ENCODE measurements at places on chromosomes 11 and 22. TPM values are rescaled to one million over a fixed set of nuclear protein-coding genes. Genes with fewer than 3 reads are reported as not detected.
A peak's percentile ranks its signal among the peaks of the same experiment; 100 is the strongest.

DNA sequence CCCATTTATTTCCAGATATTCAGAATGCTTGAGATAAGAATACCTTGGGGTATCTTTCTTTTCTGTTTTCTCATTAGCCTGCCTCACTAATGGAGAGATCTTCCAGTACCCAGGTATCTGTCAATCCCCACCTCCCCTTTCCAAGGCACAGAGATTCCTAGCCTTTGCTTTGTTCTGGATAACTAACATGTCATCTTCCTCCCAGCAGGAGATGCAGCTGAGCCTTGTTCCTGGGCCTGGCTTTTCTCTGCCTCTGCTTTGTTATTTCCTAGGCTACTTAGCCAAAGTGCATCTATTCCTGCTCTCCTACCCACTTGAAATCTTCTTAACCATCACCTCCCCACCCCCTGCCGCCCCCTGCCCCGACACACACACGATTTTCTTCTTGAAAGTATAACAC lies 297.1 kb downstream of the NELL1 start:
- H3K36me3 ChIP-seq, result no peaks in the 10 kb centered on the region
- no peaks in the 10 kb centered on the region for H3K4me1 ChIP-seq
- H3K27me3 ChIP-seq, result no peaks in the 10 kb centered on the region
- no peak for DNase-seq
- no peak overlapping the region for H3K4me3 ChIP-seq

GRCh38 chr11:107651672-107652071 lies 60.2 kb downstream of the SLN start:
- H3K4me3 ChIP-seq, result no peak overlapping the region
- no peaks in the 10 kb centered on the region for H3K4me1 ChIP-seq
- no peaks in the 10 kb centered on the region for H3K36me3 ChIP-seq
- DNase-seq, result no peak
- H3K27ac ChIP-seq, result no peak overlapping the region

DNA sequence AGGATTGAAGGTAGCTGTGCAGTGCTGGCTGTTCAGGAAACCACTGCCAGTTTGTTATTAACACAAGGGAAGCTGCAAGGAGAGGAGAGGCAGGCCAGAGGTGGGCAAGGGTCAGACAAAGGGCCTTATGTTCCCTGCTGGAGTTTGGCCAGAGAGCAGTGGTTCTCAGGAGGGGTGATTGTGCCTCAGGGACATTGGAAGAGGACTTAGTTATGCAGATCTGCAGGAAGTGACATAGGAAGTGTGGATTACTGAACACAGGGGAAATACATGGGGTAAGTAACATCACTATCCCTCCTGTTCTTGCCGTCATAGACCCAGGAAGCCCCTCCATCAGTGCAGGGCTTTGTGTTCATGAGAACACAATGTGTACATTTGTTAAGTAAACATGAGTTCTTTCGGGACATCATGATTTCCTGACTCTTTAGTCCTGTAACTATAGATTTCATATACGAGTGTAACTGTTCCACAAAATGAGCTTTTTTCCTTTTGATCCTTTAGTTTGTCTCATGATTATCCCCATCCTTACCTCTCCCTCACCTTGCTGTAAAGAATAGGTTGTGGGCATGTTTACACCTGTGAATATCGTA lies 5.9 kb downstream of the SRRD start:
- no peak overlapping the region for H3K4me3 ChIP-seq
- H3K27me3 ChIP-seq, result no peaks in the 10 kb centered on the region
- H3K36me3 ChIP-seq, result peaks cover 13% of the 10 kb centered on the region

DNA sequence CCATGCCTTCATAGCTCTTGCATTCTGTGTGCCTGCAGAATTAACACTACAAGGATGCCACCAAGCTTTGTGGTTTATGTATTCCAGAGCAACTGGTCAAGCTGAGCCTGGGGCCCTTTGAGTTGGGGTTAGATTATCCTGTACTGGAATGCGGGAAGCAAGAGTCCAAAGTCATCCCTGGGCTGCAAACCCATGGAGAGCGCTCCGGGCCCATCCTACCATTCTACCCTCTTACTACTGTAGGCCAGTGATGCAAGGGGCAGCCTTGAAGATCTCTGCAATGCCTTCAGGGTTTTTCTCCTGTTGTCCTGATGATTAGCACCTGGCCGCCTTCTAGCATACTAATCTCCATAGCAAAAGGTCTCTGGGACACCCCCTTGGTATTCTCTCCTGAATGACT lies 51.3 kb downstream of the TUG1 start:
- H3K36me3 ChIP-seq, result no peaks in the 10 kb centered on the region
- no peak overlapping the region for H3K4me3 ChIP-seq
- DNase-seq, result no peak
- H3K4me1 ChIP-seq, result no peaks in the 10 kb centered on the region
- no peak overlapping the region for H3K27ac ChIP-seq

- peaks cover under 1% of the 10 kb centered on the region for H3K36me3 ChIP-seq
- peak overlapping the region; percentile 49 for H3K27ac ChIP-seq
- no peak for DNase-seq
- peaks cover 55% of the 10 kb centered on the region for H3K4me1 ChIP-seq
Measured at GRCh38 chr11:61102667-61103571, 630 bp downstream of the CD5 start.

DNA sequence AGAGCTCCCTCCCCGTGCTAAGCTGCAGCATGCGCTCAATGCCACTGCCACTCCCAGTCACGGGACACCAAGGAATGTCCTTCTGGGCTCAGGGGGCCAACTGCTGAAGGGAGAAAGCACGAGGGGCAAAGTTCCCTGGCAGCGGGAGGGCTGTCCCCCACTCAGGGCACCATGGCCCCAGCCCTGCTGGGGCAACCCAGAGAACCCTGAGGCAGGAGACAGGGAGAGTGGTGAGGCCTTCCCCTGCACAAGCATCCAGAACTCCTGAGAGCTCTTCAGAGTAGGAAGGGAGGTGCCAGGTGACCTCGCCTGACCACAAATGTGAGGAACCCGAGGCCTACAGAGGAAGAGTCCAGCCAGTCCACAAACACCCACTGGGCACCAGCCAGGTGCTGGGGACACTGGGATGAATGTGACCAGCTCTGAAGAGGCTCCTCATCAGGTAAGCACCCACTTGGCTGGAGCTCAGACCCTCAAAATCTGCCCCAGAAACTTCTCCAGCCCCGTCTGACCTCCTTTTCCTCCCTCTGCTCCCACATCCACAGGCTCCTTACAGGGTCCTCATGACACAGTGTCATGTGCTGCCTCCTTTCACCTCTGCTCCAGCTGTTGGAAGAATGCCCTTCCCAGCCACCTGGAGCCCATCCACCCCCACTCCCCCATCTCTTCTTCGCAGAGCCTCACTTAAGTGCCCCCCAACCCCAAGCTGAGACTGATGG lies 15.6 kb downstream of the GDPD5 start:
- peaks cover 7% of the 10 kb centered on the region for H3K36me3 ChIP-seq
- H3K27ac ChIP-seq, result no peak overlapping the region
- H3K4me1 ChIP-seq, result peaks cover 50% of the 10 kb centered on the region
- H3K4me3 ChIP-seq, result no peak overlapping the region
- no peak for DNase-seq
- H3K27me3 ChIP-seq, result no peaks in the 10 kb centered on the region

GRCh38 chr11:96257972-96258934 lies 84.7 kb downstream of the MAML2 start:
- peak overlapping the region; percentile 36 for H3K4me3 ChIP-seq
- peaks cover 73% of the 10 kb centered on the region for H3K4me1 ChIP-seq
- H3K36me3 ChIP-seq, result no peaks in the 10 kb centered on the region
- peak overlapping the region; percentile 95 for H3K27ac ChIP-seq
- H3K27me3 ChIP-seq, result no peaks in the 10 kb centered on the region
- DNase-seq, result peak; percentile 75

DNA sequence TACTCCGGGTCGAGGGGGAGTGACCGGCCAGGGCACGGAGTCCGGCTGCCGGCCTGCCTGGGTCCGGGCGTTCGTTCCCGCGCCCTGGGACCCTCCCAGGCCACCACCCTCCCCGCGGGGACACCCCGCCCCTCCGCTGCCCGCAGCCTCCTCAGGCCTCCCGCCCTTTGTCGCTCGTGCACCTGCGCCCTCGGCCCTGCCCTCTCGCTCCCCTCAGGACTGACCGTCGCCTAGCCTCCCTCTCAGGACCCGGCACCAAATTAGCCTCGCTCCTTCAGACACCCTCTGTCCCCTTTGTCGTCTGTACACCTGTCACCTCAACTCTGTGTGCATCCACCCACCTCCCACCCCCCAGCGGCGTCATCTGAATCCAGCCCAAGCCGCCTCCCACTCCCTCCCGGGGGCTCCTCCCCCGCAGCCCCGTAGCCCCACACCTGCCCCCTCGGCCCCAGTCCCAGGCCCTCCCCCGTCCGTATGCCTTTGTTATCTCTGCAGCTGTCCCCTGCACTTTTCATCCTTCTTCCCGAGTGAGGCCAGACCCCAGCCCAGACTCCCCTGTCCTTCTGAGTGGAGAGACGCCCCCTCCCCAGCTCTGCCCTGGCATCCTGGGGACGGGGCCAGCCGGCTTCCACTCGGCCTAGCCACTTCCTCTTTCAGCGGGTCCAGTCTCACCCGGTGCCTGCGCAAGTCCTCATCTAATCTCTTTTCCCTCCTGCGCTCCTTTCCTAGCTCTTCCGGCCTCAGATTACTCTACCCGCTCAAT lies 643 bp downstream of the TIGD3 start:
- H3K4me1 ChIP-seq, result peaks cover 11% of the 10 kb centered on the region
- H3K36me3 ChIP-seq, result no peaks in the 10 kb centered on the region
- H3K4me3 ChIP-seq, result peak overlapping the region; percentile 73
- no peak overlapping the region for H3K27ac ChIP-seq

- H3K4me1 ChIP-seq, result peaks cover 4% of the 10 kb centered on the region
- H3K27ac ChIP-seq, result no peak overlapping the region
- DNase-seq, result no peak
- no peaks in the 10 kb centered on the region for H3K36me3 ChIP-seq
- no peak overlapping the region for H3K4me3 ChIP-seq
- no peaks in the 10 kb centered on the region for H3K27me3 ChIP-seq
Measured at GRCh38 chr11:128174465-128175291, 412.7 kb downstream of the ETS1 start.

GRCh38 chr11:23391031-23391430 lies 530.8 kb upstream of the CCDC179 start:
- DNase-seq, result no peak
- no peaks in the 10 kb centered on the region for H3K27me3 ChIP-seq
- no peaks in the 10 kb centered on the region for H3K36me3 ChIP-seq
- no peaks in the 10 kb centered on the region for H3K4me1 ChIP-seq

DNA sequence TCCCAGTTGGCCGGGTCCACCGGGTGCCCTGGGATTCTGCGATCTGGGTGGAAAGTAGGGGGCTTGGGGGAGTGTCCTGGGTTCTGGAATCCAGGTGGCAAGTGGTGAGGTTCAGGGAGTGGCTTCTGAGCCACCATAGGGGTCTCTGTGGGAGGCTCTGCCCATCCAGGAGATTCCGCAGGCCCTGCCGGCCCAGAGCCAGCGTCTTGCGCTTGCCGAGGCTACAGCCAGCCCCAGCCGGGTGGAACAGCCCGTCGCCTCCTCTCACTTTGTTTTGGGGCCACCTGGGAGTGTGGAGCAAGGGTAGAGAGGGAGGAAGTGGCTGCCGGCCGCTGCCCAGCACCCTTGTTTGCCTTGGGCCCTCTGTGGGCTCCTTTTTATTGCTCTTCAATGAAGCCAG lies 60.6 kb upstream of the PPP6R3 start:
- no peak overlapping the region for H3K4me3 ChIP-seq
- H3K36me3 ChIP-seq, result no peaks in the 10 kb centered on the region
- no peak overlapping the region for H3K27ac ChIP-seq
- H3K4me1 ChIP-seq, result no peaks in the 10 kb centered on the region
- H3K27me3 ChIP-seq, result no peaks in the 10 kb centered on the region

DNA sequence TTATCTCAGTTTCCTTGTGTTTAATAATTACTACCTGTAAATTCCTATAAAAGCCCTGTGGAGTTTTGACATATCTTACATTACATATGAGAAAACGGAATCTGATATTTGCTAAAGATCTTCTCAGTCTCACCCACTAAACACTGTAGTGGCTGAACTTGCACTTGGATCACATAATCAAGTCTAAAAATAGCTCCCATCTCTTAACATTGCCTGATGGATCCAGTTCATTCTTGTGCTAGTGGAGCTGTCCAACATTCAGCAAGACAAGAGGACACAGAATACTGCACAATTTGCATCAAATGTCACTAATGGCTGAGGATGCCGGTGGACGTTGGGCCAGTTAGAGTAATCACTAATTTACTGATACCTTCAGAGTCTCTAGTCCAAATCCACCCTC lies 569.9 kb upstream of the ANO5 start:
- no peaks in the 10 kb centered on the region for H3K4me1 ChIP-seq
- no peak overlapping the region for H3K4me3 ChIP-seq
- no peak for DNase-seq
- no peak overlapping the region for H3K27ac ChIP-seq
- H3K27me3 ChIP-seq, result no peaks in the 10 kb centered on the region

GRCh38 chr22:37224757-37225420 lies 12.6 kb upstream of the SSTR3 start:
- H3K27ac ChIP-seq, result peak overlapping the region; percentile 93
- H3K4me3 ChIP-seq, result no peak overlapping the region
- no peak for DNase-seq
- H3K4me1 ChIP-seq, result peaks cover 91% of the 10 kb centered on the region
- H3K36me3 ChIP-seq, result no peaks in the 10 kb centered on the region

DNA sequence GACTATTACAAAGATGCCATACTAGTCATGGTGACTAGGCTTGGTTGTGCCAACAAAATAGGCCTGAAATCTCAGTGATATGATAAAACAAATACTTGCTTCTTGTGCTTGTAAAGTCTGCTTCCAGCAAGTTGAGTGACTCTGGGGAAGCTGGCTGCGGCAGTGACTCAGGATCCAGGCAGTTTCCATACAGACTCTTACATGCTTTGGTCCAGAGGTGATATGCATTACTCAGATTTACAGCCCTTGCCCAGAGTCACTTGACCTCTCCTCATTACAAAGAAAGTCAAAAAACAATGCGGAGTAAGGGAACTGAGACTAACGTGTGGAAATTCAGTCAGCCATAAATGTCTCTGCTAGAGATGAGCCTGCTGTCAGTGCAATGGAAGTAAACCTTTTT lies 387.5 kb downstream of the KCNA4 start:
- DNase-seq, result no peak
- H3K36me3 ChIP-seq, result no peaks in the 10 kb centered on the region
- H3K27me3 ChIP-seq, result no peaks in the 10 kb centered on the region
- no peak overlapping the region for H3K4me3 ChIP-seq
- H3K27ac ChIP-seq, result no peak overlapping the region

GRCh38 chr22:22720201-22720723 lies 75.8 kb downstream of the GGTLC2 start:
- peaks cover 43% of the 10 kb centered on the region for H3K4me1 ChIP-seq
- peak overlapping the region; percentile 32 for H3K4me3 ChIP-seq
- peak overlapping the region; percentile 96 for H3K27ac ChIP-seq
- DNase-seq, result peak; percentile 86
- H3K36me3 ChIP-seq, result no peaks in the 10 kb centered on the region
- no peaks in the 10 kb centered on the region for H3K27me3 ChIP-seq

Gene PRAME
- 0.15 TPM for total RNA-seq

Gene DKK3
- not detected for total RNA-seq

Gene TYR
- not detected for total RNA-seq

Gene MAP6
- total RNA-seq, result 0.57 TPM

Gene OR10G6
- not detected for total RNA-seq

Gene MFRP
- total RNA-seq, result not detected

Gene IGLL1
- total RNA-seq, result not detected

Gene MTFP1
- 11.3 TPM for total RNA-seq

Gene MOV10L1
- total RNA-seq, result not detected

Gene OR52D1
- total RNA-seq, result not detected

Gene TUB
- total RNA-seq, result 0.10 TPM

Gene BTBD18
- not detected for total RNA-seq

Gene SHANK3
- total RNA-seq, result not detected
